Fibroblast of gingiva (primary cell): ENCODE measurements at places on chromosomes 2 and 18.

GRCh38 chr2:60883896-60884295, 2.5 kb downstream of the REL start:
- DNase-seq: no peak

DNA sequence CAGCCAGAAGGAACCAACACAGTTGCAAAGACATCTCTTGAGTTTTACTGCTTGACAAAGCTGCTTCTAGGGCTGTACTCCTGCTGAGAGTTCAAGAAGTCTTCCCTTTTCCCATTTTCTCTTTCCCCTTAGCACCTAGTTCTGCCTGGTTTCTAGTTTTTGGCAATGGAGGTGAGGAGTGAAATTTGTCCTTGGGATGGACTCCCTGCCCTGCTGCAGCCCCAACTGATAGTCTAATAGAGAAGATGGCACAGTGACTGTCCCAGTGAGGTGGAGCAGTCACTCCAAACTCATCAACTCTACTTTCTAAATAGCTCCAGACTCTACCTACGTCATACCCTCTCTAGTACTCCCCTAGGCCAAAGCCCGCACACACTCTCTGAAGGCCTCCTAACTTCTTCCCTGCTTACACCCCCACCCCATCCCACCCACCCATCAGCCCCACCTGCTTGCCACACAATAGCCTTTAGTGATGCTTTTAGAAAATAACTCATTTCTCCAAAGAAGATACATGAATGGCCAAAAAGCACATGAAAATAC, 164.4 kb downstream of the DDX1 start:
- no peak for DNase-seq

DNA sequence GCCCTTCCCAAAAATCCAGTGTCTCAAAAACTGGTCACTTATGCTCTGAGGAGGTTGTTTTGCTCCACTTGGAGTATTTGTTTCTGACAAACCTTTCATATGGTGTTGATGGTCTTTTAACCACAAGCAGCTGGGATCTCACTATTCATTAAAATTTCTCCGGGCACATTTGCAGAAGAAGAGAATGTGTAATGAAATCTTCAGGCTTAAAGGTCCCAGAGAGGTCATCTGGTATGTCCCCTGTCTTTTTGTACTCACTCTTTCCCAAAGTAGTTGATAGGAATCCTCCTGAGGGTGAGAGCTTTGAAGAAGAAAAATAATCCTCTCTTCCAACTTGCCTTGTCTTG, 430.8 kb downstream of the SETBP1 start:
- no peak for DNase-seq

DNA sequence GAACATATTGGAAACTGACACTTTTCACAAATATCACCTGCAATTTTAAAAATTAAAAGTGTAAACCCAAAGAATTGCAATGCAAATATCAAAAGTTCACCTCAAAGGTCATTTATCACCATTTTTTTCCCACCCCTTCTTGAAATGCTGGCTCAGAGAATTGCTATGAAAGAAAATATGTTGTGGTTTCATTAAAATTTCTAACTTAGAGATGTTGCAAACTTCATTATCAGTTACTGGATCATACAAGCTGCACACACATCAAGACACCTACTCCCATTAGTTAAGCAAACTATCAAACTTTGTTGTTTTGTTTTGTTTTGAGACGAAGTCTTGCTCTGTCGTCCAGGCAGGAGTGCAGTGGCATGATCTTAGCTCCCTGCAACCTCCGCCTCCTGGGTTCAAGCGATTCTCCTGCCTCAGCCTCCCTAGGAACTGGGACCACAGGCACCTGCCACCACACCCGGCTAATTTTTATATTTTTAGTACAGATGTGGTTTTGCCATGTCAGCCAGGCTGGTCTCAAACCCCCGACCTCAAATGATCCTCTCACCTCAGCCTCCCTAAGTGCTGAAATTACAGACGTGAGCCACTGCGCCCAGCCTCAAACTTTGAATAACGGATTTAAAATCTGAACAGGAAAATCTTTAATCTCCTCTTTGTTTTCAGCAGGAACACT, 37.0 kb downstream of the STK39 start:
- no peak for DNase-seq

DNA sequence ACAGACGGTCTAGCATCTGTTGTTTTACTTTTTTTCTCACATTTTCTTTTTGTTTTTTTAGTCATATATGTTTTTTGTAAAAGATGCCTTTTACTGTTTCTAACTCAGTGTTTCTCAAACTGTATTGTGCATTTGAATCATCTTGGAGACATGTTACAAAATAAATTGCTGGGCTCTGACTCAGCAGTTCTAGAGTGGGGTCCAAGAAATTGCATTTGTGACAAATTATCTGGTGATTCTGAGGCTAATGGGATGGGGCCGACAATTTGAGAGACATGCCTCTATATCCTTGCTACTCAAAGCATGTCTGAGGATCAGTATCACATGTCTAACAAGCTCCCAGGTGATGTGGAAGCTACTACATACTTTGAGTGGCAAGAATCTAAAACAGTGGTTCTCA, 478.8 kb downstream of the PLCL1 start:
- DNase-seq: peak; percentile 34

DNA sequence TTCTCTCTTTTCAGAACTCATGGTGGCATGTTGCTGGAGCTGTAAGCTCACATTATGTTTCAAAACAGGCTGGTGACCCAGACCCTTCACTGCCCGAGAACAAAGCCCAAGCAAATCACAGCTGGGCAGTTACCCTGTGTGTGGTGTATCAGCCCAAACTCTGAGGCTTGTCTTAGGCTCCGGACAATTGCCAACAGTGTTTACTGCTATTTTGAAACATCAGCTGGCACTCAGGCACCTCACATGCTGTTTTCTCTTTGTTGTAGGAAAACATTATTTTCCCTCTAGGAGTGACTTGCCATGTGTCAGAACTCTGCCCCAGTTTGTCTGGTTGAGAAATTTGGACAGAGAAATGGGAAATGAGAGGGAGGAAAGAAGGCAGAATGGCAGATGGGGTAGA, 237.6 kb upstream of the APCDD1 start:
- DNase-seq: peak; percentile 49

GRCh38 chr2:6933911-6934310, 16.7 kb downstream of the RNF144A start:
- no peak for DNase-seq

- no peak for DNase-seq
These were observed 77.5 kb downstream of the CLHC1 start for GRCh38 chr2:55154525-55155030.

- no peak for DNase-seq
These were observed 29.8 kb downstream of the GPR39 start for GRCh38 chr2:132446444-132446843.

- no peak for DNase-seq
These were observed 188.9 kb downstream of the LTBP1 start for GRCh38 chr2:33135645-33136044.

DNA sequence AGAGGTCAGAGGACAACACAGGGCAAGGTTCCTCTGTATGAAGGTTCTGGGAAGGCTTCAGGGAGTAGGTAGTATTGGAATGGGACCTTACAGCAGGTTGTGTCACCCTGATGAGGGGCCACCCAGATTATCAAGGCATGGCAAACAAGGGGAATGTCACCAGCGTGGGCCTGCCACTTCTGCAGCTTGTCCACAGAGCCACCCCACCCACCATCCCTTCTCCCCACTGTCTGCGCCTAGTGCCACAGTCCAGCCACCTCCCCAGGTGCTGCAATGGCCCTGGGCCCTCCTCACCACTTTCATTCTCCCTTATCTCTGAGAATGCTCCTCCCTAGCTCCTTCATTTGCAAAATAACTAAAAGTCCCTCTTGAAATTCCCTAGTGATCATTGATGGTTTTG, 170.3 kb downstream of the TTC32 start:
- no peak for DNase-seq

- DNase-seq: no peak
These were observed 153.8 kb upstream of the SLC39A10 start for GRCh38 chr2:195503208-195503607.

DNA sequence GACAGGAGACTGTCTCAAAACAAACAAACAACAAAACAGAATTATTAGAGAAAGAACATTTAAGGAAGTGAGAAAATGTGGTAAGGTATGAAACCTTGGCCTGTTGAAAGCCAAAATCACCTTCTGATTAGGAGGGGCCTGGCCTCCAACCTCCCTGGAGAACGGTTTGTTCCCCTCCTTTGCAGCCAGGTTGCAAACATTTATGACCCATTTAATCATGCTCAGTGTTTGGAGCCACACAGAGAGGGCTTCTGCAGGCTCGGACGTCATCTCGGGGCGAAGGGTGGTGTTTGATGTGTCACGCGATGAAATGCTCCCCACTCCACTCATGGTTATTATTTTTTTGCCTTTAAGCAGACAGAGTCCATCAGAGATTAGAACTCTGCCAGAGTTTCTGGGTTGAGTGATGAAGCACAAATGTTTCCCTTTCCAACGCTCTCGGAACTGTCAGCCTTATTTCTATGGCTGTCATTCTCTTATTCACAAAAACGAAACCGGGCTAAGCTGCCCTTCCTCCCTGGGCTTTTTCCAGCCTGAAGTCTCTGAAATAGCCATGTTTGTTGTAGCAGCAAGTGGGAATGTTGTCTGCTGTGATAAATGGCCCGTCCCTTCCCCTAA, 33.6 kb upstream of the ROCK2 start:
- DNase-seq: peak; percentile 22

DNA sequence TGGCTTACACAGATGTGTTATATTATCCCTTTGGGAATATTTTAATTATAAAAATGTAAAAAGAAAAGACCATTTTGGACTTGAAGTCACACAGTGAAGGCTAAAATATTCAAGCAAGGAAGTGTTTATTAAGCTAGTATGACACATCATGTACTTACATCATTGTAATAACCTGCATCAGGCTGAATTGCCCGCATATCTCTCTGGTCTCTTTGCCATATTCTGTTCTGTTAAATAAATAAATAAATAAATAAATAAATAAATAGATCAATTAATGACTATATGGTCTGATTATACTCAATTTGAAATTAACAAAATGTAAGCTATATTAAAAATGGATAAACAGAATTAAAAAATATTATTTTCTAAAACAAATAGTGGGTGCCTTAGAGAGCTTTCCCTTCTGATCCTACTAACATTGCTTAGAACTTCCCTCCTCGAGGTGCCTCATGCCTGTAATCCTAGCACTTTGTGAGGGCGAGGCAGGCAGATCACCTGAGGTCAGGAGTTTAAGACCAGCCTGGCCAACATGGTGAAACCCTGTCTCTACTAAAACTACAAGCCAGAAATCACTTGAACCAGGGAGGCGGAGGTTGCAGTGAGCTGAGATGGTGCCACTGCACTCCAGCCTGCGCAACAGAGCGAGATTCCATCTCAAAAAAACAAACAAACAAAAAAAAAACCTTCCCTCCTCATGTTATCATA, 42.0 kb downstream of the WDR33 start:
- DNase-seq: no peak

GRCh38 chr2:48600204-48600813, 17.3 kb upstream of the GTF2A1L start:
- peak; percentile 26 for DNase-seq

- no peak for DNase-seq
These were observed 632.0 kb upstream of the PIK3C3 start for GRCh38 chr18:41323044-41323443.

DNA sequence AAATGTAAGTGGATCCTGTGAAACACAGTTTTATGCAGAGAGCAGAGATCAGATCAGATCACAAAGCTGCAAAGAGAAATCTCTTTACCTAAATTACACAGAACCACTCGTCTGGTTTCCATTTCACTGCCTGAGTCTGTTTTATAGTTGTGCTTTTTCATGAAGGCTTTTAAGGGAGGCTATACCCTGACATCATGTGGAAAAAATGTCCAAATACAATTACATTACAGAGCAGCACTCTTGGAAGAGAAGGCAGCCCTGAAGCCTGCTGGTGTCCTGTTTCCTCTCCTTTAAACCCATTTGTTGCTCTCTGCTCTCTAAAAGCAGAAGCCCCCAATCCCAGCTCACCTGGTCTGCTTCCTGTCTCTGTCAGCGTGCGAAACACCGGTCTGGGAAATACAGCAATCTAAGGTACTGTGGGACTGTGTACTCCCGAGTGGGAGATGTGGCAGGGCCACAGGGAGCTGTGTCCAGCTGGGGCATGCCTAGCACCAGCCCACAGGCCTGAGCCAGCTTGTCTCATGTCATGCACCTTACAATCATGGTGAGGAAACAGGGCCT, 24.8 kb upstream of the ZFP36L2 start:
- DNase-seq: peak; percentile 82

- DNase-seq: peak; percentile 67
These were observed 539.6 kb downstream of the PID1 start for GRCh38 chr2:228731517-228731916.

GRCh38 chr18:69617888-69618287, 217.2 kb downstream of the DOK6 start:
- peak; percentile 69 for DNase-seq

GRCh38 chr2:241912021-241912555, 42.6 kb downstream of the RTP5 start:
- no peak for DNase-seq

DNA sequence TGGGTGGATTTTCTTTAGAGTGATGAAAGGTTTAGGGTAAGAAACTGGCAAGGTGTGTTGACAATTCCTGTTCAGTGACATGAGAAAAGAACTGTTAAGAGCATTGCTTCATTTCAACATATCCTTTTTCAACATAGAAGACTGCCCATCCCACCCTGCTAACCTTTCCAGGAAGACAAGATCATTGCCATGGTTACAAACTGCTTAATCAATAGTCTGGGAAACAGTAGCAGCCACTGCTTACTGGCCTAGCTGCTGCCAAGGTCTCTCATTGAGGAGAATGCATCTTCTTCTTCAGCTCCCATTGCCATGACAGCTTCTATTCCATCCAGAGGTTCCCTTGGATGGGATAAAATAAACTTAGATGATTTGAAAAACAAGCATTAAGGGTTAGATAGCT, 212.1 kb downstream of the LRRTM1 start:
- no peak for DNase-seq

GRCh38 chr2:28906376-28906775, 11.9 kb downstream of the WDR43 start:
- no peak for DNase-seq

GRCh38 chr2:203706403-203706802, at the start of gene CD28:
Gene CD28, plus strand, starts transcription at chr2:203706639. Its CDS starts 58 bp downstream, at chr2:203706697.
- DNase-seq: no peak

DNA sequence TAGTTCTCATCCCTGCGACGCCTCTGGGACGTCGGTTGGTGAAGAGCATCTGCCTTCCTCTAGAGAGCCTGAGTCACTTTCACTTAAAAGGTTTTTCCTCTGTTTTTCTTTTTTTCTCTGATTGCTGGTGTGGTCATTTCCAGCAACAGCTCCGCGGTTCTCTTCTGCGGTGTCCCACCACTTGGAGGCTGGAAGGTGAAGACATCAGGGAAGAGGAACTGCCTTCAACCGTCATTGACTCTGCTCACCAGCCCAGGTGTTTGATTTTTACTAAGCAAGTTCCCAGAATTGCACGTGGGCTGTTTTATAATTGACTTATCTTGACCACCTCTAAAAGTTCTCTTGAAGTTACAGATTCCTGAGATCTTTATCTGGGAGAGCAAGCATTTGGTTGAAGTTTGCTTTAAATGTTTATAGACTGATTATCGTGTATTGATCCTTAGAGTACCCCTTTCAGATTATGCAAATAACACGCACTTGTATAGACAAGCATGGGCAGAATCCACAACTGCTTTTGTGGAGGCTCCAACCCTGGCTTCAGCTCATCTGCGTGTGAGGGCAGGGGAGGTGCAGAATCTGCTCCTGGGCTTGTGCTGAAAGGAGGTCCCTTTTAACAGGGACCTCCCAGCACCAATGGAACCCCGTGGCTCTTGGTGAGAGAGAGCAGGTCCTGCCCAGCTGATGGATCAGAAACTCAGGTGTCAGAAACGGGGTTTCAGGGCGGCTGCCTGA, 3.5 kb downstream of the CTDP1 start:
- DNase-seq: no peak
